ENCODE measurements at places on chromosomes 1 and 21.

DNA sequence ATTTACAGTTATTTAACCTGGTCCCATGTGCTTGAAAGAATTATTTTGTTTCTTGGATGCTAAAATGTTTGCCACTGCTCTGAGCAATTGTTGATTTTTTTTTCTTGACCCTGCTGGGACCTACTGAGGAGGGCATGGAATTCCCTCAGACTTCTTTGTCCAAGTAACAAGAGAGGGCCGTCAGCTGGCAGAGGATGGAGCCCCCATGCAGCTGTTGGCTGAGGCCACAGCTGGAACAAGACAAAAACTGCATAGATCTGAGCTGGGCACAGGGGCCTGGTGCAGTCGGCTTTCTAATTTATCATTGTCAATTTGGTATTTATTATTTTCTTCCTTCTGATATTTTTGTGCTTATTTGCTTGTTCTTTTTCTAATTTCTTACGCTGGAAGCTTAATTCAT is 39.6 kb upstream of the ABCG1 start:
- no peak for DNase-seq

- no peak for DNase-seq
Observed at GRCh38 chr21:46425571-46425970, 33.1 kb upstream of the DIP2A start.

GRCh38 chr21:28750565-28750964 is 242.1 kb downstream of the LTN1 start:
- DNase-seq = no peak

DNA sequence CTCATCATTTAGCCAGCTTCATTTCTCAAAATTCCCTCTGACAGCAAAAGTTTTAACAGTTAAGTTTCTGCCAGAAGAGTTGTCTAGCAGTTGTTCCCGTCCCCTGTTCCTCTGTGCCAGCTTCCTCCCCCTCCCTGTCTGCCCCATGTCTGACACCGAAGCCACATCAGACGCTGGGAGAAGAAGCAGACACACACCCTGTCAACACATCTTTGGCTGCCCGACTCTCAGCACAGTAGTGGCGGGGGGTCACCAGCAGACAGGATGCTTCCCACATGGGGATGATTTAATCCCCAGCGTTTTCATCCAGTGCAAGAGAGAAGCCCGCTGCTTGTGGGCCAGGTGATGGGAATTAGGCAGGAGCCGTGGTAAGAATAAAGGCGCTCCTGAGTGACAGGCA is 379.4 kb upstream of the RUNX1 start:
- DNase-seq = peak; percentile 94

DNA sequence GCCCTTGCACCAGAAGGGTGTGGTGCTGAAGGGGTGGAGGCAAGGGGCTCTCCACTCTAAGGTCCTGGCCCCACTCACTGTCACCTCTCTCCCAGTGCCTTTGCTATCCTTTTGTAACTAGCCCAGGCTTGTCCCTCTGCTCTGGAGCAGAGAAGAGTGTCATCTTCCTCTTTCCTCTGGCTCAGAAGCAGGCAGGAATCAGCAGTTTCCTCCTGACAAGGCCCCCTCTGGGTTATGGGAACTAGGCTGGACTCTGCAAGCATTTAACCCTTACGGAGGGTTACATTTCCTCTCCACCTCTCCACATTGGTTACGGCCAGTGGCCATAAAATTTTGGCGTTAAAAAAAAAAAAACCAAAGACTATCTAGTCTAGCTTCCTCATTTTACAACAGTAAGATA is 30.4 kb downstream of the PLXNA2 start:
- DNase-seq = no peak

- no peak for DNase-seq
Observed at GRCh38 chr1:4856396-4856795, 202.0 kb downstream of the AJAP1 start.
